ENCODE measurements at places on chromosomes 5 and 9.

- DNase-seq: no peak
Measured at GRCh38 chr9:131238402-131239021, 37.8 kb downstream of the FAM78A start.

DNA sequence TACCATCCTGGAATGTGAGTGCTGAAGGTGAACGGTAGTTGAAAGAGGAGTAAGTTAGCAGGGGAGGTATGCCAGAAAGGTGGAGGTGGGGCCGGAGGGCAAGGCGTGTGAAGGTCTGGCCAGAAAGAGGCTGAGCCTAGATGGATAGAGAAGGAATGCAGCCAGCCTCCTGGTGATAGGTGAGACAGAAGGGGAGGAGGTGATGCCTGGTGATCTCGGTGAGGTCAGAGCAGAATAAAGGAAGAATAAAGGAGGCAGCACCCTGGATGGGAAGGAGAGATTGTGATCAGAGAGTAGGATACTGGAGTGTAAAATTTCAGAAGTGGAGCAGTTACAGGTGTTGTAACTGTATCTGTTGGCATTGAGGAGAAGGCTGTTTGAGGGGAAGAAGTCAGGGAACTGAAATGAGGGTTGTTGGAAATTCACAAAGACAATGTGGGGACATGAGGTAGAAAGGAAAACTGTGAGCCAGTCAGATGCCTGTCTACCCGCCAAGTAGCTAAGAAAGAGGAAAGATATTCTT is 2.0 kb downstream of the GNG10 start:
- DNase-seq: no peak

DNA sequence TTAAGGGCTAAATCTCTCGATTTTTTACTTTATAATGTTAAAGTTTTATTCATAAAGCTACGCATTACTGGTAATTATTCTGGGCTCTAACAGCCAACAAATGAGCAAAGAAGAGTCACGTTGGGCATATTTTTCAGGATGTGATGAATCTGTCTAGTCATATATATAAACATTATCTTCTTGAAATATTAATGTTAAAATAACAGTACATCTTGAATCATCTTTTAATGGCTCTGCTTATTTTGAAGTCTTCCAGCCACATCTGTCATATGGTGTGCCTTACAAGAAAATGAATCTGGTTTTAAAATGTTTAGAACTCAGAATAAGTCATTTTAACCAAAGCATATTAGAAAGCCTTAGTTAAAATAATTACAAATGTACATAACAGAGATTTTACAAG is 96.9 kb downstream of the CWC27 start:
- DNase-seq: no peak

DNA sequence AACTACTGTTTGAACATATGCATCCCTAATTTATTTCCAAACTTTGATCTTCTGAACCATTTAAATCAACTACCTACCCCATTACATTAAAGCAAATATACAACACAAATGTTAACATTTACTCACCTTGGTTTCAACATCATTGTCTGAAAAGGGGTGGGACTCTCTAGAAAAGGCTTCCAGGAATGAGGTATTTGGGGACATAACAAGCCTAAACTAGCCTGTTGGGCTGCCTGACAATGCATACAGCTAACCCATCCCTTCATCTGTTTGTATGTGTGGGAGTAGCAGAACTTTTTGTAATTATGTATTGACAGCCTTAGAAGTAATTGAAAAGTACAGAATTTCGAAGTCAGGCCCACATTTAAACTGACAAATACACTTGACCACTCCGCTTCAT is 2225.9 kb upstream of the C9orf72 start:
- no peak for DNase-seq

DNA sequence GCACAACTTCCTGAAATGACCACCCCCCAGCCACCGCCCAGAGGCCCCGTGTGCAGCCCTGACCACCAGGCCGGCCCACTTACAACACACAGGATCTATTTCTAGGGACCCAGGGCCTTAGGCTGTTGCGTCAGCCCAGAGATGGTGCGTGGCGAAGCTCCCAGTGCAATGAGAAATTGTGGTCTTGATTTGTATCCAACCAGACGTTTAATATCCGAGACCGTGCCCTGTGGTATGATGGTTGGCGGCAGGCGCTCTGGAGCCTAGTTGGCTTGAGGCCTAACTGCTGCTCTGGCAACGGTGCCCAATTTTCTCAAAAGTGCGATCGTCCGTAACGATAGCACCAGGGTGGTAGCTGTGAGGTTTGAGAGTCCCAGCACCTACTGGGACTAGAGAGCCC is 32.6 kb upstream of the SLC6A19 start:
- DNase-seq: no peak

DNA sequence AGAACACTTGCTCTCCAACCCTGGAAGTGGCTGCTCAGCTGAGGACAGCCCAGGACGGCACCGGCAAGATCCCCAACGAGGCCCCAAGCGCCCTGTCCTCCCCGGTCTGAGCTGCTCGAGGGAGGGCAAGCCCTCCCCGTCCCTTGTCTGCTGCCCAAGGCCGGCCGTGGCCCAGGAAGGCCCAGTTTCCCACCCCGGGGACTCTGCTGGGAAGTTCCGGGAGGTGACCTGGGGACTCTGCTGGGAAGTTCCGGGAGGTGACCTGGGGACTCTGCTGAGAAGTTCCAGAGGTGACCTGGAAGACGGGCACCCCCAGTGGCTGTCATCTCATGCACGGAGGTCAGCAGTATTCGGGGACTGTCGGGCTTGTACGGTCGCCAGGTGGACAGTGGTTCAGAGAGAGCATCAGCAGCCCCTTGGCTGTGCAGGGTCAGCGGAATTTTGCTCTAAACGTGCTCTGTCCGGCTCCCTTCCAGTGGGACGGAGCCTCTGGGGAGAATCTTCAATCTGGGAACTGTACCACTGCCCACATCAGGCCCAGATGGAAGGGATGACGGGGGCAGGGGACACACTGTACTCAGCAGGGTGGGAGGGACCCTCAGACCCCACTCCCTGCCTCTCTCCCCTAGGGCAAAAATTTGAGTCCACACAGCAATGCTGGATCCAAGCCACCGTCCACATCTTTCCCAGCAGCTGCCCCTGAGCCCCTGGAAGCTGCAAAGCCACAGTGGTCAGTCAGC is 7.2 kb downstream of the NACC2 start:
- DNase-seq: no peak

GRCh38 chr9:98637381-98637780 is 71.4 kb downstream of the GABBR2 start:
- DNase-seq: no peak

DNA sequence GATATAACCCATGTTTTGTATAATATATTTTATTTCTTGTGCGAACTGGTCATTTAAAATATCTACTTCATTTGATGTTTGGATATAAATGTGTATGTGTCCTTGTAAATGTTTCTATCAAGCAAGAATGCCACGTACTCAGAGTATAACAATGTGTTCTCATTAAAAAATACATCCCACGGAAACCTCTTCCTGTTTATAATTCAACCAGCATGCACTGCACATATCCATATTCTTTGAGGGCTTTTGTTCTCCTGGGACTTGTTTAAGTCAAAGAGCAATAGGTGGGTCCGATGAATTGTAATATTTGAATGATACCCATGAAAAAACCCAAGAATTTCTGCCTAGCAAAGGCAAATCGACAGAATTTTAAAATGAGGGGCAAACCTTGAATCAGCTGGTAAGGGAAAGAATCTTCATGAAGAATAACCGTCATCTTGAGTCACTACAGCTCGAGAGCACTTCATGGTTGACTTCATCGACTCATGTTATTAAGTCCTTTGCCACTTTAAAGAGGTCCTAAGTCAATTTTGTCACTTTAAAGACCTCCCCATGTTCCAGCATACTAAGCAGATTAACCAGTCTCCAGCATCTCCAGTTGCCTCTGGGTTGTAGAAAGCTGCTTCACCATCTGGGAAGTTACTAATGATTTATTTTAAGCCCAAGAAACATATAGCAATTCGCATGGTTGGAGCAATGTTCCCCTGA is 80.6 kb downstream of the NPR3 start:
- DNase-seq: no peak

DNA sequence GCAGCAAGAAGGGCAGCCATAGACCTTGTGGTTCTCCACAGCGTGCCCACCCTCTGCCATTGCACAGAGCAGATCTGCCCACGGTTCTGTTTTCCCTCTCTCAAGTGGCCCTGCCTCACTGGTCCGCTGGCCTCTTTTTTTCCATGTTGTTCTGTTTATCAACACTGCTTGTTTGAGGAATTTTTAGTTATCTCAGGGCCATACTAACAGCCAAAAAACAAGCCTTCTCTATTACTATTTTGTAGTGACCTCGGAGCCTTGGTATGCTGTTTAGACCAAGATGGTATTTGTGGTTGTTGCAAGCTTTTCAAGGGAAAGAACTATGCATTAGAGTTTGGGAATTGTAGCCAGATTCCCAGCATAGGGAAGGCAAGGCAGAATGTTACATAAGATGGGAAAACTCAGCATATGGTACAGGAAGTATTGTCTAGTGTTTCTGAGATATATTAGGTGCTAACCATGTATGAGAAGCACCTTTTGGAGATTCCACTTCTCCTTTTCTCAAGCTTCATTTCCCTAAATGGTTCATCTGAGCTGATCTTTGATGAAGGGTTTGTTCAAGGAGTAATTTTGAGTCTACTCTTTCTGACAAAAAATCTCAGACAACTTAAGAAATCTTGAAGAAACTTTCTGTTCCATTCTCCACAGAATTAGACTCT is 54.3 kb downstream of the NUP214 start:
- DNase-seq: no peak

DNA sequence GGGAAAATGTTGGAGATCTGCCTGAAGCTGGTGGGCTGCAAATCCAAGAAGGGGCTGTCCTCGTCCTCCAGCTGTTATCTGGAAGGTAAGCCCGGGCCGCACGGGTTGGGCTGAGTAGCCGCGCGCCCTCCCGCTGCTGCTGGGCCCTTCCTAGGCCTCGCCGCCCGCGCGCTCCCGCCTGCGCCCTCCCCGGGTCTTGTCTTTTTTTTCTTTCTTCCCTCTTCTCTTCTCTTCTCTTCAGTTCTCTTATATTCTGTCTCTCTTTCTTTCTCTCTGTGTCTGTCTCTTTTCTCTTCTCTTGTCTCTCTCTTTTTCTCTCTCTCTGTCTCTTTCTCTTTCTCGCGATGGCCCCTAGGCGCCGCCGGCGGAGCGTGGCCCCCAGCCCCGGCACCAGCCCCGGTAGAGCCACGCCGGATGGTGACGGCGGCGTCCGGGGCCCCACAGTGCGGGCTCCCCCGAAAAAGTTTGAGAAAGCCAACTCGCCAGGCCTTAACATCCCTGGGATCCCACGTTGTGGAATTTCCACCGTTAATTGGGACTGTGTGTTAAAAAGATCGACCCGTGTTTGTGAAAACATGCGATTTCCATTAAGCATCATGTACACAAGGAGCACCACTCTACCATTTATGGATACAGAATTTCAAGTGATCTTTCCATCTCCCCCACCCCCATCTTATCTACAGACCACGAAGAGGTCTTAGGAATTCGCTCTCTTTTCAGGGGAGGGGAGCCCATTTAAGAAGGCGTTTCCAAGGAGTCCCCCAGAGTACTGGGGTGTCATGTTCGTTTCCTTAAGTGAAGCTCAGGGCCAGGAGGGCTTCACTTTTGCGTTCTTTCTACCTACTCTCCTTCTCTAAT is 616 bp downstream of the ABL1 start:
- no peak for DNase-seq

DNA sequence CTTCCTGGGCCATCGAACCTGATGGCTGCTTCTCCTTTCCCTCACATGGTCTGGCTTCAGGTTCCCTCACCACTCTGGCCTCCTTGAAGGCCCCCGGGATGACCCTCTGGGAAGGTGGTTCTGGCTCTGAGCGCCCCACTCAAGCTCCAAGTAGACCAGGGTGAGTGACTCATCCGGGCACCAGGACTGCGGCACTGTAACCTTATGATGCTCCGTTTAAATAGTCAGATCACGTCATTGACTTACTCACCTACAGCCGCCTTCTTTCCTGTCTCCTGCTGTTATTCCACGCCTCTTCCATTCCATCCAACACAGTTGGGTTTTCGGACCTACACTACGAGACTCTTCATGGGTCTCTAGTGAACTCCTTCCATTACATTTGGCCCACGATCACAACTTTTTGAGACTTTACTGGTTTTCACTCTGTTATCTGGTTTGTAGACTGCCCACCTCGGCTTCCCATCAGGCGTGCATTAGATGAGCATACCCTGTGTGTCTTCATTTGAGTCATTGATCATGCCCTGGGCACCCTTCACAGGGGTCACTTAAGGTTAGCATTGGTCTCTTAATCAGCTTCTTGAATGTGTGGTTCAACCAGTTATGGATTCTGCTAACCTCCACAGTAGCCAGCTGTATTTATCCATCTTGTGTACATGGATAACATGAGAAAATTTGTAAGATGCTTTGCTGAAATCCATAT is 138.8 kb upstream of the LMX1B start:
- no peak for DNase-seq

GRCh38 chr5:65927503-65928321 is 1.3 kb downstream of the ERBIN start:
- DNase-seq: no peak

DNA sequence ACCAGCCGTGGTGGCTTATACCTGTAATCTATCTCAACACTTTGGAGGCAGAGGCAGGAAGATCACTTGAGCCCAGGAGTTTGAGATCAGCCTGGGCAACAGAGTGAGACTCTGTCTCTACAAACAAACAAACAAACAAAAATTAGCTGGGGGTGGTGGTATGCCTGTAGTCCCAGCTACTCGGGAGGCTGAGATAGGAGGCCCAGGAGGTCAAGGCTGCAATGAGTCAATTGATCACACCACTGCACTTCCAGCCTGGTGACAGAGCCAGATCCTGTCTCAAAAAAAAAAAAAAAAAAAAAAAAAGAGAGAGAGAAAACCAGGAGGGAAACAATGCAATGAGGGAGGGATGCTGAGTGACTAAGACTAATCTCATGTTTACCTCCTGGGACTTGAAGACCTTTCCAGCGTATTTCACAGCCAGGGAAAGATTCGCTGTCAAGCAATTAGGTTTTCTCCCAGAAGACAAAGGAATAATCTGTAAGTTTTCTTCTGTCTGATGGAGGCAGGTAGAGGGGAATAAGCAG is 51.1 kb upstream of the MIER3 start:
- DNase-seq: no peak

GRCh38 chr5:148912146-148912545 is 85.7 kb downstream of the ADRB2 start:
- no peak for DNase-seq

- no peak for DNase-seq
Measured at GRCh38 chr9:4574657-4575243, 84.5 kb downstream of the SLC1A1 start.

DNA sequence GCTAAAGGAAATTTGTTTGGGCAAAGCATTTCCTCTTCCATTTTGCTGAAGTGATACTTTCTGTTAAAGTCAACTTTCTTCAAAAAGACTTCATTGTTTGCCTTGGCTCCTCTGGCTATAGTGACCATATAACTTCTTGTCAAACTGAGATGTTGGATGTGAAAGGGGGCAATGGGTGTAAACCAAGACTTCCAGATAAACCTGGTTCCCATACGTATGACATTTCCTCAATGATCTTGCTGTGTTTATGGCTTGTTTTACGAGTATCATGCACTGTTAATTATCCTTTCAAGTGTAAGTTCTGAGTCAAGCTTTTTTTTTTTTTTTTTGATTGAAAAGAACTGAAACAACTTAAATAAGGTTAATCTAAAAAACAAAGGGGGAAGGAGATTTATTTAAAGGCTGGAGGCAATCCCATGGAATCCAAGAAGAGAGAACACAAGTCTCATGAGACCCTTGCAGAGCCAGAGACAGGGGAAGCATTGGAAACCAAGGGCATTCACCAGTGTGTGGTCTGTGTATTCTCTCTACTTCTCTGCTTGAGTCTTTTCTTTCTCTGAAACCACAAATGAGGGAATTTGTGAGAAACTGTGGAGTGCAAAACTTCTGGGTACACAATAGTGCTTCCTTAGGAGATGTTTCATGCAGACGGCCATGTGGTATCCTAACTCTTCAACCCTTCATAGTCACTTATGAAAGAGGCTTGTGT is 335.3 kb downstream of the RAB3C start:
- no peak for DNase-seq

Measured in esophagus squamous epithelium (tissue), 5 donors.